ENCODE measurements at places on chromosomes 1 and 21.

DNA sequence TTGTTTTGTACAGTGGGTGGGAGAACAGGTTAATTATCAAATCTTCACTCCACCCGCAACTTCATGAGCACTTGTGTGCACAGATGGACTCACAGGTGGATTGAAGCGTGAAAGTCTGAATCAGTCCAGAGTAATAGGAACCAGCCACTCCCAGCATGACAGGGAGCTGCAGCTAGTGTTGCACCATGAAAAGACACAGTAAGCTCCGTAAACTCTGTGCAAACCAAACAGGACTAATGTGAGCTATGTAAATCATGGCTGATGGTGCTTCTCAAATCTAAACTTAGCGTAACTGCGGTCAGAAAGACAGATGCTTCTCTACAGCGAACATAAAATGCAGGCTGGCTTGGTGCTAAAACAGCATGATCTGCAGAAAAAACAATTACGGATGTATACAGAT, 114.4 kb downstream of the CENPF start:
- no peak for DNase-seq

DNA sequence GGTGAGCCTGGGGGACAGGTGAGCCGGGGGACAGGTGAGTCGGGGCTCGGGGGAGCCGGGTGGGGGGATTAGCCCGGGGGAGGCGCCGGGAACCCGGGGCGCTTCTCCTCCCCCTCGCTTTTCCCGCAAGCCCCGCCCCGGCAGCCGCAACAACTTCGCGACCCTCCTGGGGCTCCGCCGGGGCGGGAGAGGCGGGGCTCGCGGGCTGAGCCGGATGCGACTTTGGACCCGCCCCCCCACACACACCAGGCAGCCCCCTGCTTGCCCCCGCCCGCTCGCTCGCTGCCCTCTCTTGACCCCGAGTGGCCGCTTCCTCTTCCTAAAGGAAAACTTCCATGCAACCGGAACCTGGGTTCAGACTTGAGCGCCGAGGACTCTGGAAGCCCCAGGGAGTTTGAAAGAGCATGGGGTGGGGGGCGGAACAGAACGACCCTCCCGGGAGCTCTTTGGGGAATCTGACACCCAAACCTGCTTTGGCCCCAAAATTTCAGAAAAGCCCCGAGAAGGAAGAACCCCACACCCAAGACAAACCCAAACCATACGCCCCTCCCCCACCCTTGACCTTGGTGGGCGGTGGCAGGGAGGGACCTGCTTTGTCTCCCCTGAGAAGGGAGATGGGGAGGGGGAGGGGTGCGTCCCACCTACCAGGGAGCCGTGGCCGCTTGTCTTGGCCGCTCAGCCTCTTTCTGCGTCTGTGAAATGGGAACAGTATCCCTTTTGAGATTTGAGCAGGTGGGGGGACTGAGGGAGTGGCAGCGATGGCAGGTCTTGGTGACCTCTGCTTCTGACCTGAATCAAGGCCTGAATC, 550 bp downstream of the ARHGEF16 start:
- DNase-seq: peak; percentile 53

- no peak for DNase-seq
Observed at GRCh38 chr1:189609167-189609566, 868.5 kb downstream of the BRINP3 start.

GRCh38 chr1:36456391-36456928, 6.2 kb upstream of the OSCP1 start:
- DNase-seq: no peak

GRCh38 chr1:246002725-246003441, 504.2 kb downstream of the SMYD3 start:
- DNase-seq: peak; percentile 88

DNA sequence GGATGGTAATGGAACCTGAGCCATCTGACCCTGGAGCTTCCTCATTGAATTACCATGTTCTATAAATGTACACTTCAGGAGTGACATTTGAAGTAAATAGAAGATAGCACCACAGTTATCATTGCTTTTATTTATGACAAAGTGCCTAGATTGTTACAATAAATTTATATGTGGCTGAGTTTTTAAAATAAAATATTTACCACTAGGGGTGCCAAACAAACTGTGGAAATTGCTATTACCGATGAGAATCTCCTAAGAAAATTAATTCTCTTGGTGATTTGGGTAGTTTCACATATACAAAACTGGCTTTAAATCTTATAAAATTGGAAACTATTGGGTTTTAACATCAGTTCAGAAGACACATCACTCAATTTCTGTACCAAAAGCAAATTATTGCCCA, 1.4 kb upstream of the TNR start:
- DNase-seq: no peak

DNA sequence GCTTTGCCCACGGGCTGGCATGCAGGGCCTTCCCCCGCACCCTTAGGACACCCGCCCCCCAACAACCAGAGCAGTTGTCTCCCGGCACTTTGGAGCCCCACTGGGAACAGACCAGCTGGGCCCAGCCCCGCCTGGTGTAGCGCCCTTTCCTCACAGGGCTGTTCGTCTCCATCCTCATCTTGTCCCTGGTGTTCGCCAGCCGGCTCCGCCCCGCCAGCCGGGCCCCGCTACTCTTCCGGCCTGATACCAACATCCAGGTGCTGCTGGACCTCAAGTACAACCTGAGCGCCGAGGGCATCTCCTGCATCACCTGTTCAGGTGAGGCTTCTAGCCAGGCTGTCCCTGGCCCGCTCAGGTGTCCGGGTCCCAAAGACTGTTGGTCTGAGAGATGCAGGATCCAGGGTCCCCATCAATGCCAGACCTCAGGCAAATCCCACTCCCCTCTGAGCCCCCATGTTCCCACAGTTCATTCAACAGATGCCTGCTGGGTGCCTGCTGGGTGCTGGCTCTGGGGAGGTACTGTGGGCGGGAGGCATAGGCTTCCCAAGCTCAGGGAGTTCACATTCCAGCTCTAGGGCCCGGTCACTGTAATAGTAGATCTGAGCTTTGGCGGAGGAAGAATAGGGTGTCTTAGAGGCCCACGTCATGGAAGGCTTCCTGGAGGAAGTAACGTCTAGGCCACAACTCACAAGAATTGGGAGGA, 41.7 kb downstream of the DISP3 start:
- DNase-seq: no peak

DNA sequence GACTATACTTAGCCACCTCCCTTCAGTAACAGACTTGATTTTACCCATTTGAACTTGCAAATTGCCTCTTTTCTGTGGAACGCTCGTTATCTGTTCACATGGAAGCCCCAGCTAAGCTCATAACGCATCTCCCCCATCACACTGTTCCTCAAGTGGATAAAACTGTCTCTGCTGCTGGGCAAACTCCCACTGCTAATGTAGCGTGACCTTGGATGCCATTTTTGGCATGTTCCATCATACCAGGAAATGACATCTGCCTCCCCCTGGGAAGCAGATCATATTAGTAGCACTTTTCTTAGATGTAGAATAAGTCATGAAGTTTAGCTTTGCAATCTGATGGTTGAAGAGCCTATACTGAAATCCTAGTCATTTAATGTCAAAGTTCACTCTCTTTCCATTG, 528.7 kb upstream of the PLXNA2 start:
- no peak for DNase-seq

DNA sequence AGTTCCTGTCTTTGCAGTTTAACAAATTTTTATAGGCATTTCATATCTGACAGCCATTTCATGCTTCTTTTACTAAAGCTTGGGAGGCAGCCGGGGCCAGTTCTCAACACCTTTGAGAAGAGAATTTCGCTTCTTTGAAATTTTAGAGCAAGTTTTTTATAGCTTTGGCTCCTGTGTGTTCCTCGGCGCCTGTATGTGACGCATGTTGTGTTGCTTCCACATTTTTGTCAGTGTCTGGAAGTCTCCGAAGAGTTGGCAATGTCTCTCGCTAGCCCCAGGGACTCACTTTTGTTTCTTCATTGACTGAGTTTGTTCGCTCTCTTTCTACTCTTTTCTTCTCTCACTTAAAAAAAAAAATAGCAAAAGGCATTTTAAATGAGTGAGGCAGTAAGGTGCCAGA, 386.9 kb upstream of the PLXNA2 start:
- DNase-seq: no peak

DNA sequence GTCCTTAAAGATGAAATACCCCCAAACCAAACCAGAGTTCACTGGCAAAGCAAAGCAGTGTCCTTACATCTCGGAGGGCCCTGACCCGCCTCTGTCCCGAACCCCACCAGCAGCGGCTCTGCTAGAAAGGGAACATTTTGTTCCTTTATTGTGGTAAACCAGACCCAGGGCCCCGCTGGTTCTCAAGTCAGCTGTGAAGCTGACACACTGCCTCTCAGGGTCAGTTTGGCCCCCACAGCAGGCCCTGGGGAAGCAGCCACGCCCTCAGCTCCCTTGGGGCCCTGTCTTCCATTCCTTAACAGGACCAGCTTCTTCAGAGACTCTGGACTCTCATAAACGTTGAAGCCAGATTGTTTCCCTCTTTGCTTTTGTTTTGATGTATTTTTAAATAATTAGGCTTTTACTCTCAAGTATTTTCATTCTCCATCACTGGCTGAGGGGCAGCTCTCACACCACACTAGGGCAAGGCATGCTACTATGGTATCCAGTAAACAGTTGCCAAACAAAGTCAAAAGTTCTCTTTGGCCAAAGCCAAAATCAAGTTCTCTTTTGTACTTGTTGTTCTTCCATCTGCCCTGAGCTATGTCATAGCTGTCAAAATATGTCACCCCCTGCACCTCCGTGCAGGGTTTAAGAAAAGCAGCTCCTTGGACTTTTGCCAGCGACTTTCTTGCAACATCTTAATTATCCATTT, 61.1 kb upstream of the ANGPTL1 start:
- DNase-seq: peak; percentile 40

DNA sequence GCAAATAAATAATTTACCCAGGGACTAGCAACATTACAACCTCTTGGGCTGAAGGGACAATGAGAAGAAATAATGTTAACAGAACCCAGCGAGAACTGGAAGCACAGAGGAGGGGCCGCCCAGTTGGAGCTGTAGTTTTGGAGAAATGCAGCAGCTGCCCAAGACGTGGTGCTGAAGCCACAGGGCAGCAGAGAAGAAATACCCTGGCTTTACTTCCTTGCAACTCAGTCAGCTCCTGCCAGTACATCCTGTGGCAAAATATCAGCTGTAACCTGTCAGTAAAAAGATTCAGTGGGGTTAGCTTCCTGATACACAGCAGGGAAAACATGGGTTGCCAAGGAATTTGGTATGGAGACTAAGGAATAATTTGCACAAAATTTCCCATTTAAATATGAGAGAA, 283.6 kb upstream of the USP25 start:
- DNase-seq: peak; percentile 13

DNA sequence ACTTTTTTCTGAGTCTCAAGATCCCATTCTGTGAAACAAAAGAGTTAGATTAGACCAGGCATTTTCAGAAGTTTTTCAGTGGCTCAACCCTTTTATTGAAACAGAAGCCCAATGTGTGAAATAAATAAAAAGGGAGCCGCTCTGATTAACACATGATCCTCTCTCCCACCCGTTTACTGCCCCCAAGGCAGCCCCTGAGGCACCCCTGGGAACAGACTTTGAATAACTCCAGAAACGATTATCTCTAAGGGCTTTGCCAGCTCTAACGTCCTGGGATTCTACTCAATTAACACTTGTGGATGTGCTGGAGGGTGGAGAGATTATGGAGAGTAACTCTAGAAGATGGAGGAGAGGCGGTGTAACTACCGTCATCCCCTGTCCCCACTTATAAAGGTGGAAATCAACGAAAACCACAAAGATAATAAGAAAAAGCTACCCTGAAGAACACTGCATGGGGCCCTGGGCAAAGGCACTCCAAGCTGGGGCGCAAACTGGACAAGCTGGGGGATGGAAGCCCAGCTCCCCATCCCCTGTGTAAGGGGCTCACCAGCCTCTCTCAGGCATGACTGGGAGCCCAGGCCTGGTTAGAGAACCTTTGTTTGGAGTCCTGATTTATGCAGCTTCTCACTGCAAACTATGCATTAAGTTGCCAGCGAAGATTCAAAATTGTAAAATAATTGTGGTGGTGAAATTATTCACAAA, 39.0 kb upstream of the GRIK3 start:
- no peak for DNase-seq

- peak; percentile 84 for DNase-seq
Observed at GRCh38 chr1:15799004-15799867, 8.2 kb downstream of the UQCRHL start.

DNA sequence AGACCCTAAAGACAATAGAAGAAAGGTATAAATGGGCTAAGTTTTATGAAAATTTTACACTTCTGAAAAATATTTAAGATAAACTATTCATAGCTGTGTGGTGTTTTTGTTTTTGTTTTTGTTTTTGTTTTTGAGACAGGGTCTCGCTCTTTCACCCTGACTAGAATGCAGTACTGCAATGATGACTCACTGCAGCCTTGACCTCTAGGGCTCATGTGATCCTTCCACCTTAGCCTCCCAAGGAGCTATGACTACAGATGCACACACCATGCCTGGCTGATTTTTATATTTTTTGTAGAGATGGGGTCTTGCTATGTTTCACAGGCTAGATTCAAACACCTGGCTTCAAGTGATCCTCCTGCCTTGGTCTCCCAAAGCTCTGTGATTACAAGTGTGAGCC, 66.6 kb downstream of the PUM1 start:
- no peak for DNase-seq

GRCh38 chr1:172135076-172135672, 285.3 kb upstream of the C1orf105 start:
- DNase-seq: no peak

- no peak for DNase-seq
Observed at GRCh38 chr1:206004826-206005225, 1.6 kb upstream of the RAB7B start.

DNA sequence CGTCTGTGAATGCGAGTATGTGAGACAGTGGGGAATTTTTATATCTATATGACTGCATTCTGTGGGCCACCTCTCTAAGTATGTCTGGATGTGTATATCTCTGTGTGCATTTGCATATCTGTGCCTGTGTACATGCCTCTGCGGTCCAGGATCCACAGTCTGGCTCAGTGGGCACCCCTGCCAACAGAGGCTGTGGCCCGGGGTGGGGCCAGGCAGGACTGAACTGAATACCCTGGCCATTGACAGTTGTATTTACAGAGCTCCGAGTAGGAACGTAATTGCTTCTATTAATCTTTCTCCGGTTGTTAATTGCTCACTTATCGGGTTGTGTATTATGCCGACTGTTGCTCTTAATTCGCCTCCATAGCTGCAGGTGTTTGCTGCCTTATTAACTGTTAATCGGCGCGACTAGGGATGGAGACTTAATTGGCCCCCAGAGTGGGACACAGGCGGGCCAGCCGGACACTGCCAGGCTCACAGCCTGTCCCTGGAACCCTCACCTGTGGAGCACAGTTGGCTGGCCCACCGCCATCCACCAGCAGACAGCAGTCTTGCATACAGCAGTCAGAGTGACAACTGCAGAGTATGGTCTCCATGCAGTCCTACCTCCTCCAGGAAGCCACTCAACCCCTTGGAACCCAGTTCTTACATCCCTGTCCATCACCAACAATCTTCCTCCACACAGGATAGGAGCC, 22.4 kb upstream of the ADGRB2 start:
- DNase-seq: no peak

DNA sequence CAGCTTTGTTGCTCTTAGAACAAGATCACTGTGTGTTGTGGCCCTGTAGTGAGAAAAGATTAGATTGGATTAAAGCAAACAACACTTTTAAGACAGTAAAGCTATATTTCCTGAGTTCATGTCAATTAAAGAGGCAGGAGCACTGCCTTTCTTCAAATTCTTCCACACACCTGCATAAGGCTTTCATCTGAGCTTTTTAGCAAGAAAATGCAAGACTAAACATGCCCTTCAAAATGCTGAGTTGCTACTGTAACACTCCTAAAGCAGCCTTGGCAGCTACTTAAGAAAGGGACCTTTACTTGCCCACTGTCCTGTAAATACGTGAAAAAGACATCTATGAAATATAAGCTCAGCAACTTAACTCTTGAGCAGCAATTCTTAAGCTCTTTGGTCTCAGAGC, 11.8 kb downstream of the DPH5 start:
- no peak for DNase-seq

Measured in ELF-1 (cell line).